HepG2 (cell line): ENCODE measurements at places on chromosomes 1 and 21. TPM values are rescaled to one million over a fixed set of nuclear protein-coding genes. Genes with fewer than 3 reads are reported as not detected.

GRCh38 chr1:159960721-159961381, 6.8 kb upstream of the SLAMF9 start:
- no peak for DNase-seq

Gene CALML6
- total RNA-seq = 0.11 TPM in 1 of 2 replicates, not detected in the other

DNA sequence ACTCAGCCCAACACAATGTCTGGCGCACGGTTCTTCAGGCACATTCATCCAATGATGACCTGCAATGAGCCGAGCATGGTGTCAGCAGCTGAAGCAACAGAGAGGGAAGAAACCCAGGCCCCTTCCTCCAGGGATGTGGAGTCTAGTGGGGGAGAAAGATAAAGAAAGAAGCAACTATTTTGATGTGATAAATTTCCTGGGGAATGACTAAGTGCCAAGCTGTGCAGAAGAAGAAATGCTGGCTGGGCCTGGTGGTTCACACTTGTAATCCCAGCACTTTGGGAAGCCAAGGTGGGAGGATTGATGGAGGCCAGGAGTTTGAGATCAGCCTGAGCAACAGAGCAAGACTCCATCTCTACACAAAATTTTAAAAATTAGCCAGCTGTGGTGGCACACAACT, 561.8 kb downstream of the KIF26B start:
- DNase-seq = no peak

GRCh38 chr1:111850109-111850508, 94.4 kb downstream of the DDX20 start:
- DNase-seq = no peak

Gene NBPF6
- not detected in 2 replicates for total RNA-seq

DNA sequence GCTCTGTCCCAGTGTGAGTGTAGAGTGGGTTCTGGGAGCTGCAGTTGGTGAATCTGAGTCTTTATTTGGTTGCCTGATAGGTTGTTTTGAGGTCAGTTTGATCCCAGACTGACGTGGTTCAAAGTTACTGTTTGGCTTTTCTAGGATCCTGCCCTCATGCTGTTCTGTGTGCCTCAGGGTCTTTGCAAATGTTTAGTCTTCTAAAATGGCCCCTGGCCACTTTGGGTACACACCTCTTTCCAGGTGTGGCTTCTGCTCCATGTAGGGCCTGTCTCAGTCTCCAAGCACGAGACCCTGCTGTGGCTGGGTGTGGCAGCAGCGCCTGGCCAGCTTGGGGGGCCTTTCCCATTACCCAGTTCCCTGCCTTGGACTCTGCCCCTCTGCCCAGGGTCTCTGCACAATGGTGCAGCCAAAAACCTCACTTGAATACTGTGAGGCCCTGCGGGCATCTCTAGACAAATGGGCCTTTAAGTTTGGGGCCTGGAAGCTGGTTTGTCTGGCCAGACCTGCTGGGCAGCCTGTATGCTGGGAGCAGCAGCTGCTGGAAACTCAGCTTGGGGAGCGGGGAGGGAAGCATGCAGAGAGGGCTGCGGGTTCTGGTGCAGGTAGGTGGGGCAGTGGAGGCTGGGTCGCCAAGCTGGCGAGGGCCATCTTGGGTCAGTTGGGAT, 5.6 kb downstream of the PTPRF start:
- DNase-seq = no peak

GRCh38 chr1:112938210-112938609, 17.8 kb downstream of the SLC16A1 start:
- no peak for DNase-seq

DNA sequence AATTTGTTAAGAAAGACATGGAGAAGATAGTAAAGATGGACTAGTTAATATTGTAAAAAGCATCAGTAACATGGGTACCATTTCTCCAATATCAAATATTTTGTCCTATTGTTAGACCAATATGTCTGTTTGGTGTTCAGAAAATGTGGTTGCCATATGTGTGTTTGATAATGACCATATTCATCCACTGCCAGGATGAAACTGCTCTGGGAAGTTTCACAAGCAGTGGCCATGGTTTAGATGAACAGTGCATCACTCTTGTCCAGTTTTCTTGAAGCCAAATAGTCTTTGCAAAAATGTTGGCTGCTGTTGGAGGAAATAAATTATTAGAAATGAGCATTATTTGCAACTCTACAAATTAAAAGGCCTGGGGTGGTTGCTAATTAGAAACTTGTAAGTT, 333.8 kb downstream of the NUF2 start:
- DNase-seq = no peak

Gene TP73
- total RNA-seq = 0.69 and 1.1 TPM in 2 replicates

Gene SPRR4
- not detected in 2 replicates for total RNA-seq

- DNase-seq = peak; percentile 69
Observed at GRCh38 chr1:206935491-206936067, 10.7 kb downstream of the PIGR start.

- DNase-seq = no peak
Observed at GRCh38 chr1:31959521-31960340, 21.6 kb upstream of the PTP4A2 start.
